Activated CD4-positive, alpha-beta memory T cell treated with anti-CD3 and anti-CD28 coated beads for 36 hours (primary cell): ENCODE measurements at places on chromosomes 13 and 19. TPM values are rescaled to one million over a fixed set of nuclear protein-coding genes. Genes with fewer than 3 reads are reported as not detected.

GRCh38 chr19:45578861-45579260 lies 5.7 kb downstream of the OPA3 start:
- DNase-seq = no peak

Gene PSPN
- total RNA-seq = 1.6 TPM

Gene RETN
- total RNA-seq = not detected

DNA sequence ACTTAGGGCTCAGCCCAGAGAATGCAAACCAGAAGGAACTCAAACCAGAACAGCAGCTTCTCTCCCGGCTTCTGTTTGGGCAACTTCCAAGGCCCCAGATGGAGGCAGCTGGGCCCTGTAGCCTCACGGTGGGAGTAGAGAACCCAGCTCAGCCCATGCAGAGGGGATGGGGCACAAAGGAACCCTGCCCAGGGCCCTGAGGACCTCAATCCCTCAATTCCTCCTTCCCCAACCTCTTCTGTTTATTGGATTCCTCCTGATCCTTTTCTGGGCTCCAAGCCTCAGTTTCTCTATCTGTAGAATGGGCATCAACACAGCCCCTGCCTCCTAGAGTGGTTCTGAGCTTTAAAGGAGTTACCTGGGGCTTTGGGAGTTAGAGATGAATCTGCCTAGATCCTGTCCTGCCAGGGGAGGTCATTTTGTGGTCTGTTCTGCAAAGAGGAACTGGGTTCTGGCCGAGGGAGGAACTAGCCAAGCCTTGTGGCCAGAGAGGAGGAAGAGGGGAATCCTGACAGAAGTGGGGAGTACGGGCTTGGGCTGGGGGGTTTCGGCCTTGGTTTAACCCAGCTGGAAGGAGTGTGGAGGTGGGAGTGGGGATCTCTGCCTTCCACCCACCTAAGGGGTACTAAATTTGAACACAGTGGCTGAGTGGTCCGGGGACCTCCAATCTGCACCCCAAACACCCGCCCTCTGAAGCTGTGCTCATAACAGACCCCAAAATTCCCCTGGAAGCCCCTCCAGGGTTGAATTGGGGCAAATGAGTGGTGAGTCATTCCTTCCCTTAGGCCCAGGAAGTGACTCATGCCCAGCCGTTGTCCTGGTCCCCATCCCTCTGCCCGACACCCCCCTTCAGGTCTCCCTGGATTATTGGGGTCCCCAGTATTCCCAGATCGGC lies 2.7 kb downstream of the ADGRE5 start:
- peak; percentile 81 for DNase-seq

Gene MISP3
- total RNA-seq = 2.5 TPM

Gene DCT
- not detected for total RNA-seq

Gene NMRK2
- total RNA-seq = not detected

- no peak for DNase-seq
These were observed 11.5 kb downstream of the KLC3 start for GRCh38 chr19:45352062-45352461.

DNA sequence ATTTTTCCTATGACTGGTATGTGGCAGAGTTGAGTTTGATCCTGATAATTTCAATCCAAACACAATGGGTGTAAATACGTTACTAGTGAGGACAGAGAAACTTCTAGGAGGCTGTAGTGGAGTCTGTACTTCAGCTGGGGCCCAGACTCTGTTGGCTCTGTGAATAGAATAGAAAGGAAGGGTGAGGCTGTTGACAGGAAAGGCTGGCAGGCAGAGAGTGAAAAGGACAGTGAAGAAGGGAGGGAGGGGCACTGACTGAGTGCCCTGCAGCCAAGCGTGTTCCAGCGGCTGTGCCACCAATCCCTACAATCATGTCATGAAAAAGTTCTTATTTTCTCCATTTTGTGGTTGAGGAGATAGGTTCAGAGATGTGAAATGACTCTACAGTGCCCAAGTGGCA lies 80.5 kb downstream of the MBNL2 start:
- no peak for DNase-seq

- no peak for DNase-seq
These were observed 54.8 kb downstream of the ABCC4 start for GRCh38 chr13:95246292-95247082.

DNA sequence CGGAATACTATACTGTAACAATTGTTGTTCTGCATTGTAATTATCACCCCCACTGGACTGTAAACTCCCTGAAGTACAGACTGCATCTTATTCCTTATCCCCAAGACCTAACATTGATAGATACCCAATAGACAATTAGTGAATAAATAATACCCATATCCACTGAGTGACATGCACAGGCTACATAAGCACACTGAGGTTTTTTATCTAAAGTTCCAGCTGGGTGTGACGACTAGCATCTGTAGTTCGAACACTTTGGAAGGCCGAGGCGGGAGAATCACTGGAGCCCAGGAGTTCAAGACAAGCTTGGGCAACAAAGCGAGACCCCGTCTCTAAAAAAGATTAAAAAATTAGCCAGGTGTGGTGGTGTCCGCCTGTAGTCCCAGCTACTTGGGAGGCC lies 2.5 kb downstream of the KPNA3 start:
- DNase-seq = no peak

Gene ZNF430
- 18.9 TPM for total RNA-seq

DNA sequence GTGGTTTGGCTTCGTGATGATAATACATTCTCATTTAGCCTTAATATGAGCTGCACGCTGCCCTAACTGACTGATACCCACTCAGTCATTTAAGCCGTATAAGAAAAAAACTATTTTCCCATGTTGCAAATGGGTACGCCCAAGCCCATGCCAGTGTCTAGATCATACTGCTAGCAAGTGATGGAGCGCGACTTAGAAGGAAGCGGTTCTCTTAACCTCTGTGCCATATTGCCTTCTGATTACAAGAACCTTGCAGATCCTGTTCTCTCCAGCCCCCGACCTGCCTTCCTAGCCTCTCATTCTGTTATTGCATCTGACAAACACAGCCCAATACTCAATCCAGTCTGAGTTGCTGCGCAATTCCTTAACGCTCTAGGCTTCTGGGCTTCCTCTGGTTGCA lies 603 bp downstream of the GPALPP1 start:
- DNase-seq = no peak

GRCh38 chr19:35349614-35350521 lies 2.2 kb downstream of the FFAR1 start:
- DNase-seq = peak; percentile 6

Gene GNA15
- total RNA-seq = 78.4 TPM

GRCh38 chr19:292281-292884 lies 1.2 kb upstream of the PLPP2 start:
- no peak for DNase-seq

DNA sequence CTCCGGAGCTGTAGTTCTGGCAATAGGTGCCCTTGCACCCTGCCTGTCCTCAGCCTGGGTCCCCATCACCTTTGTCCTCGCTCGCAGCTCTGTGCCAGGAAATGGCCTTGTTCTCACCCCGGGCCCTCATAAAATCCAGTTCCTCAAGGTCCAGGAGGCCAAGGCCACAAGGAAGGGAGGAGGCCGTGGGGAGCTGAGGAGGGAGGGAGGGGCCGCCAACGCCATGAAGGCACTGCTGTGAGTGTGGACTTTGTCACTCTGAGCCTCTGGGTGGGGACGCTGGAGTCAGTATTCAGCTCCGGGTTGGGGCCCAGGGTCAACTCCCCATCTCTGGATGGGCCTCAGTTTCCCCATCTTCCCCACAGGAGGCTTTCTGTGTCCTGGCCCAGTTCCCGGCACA lies 9.2 kb upstream of the GNA11 start:
- DNase-seq = no peak

DNA sequence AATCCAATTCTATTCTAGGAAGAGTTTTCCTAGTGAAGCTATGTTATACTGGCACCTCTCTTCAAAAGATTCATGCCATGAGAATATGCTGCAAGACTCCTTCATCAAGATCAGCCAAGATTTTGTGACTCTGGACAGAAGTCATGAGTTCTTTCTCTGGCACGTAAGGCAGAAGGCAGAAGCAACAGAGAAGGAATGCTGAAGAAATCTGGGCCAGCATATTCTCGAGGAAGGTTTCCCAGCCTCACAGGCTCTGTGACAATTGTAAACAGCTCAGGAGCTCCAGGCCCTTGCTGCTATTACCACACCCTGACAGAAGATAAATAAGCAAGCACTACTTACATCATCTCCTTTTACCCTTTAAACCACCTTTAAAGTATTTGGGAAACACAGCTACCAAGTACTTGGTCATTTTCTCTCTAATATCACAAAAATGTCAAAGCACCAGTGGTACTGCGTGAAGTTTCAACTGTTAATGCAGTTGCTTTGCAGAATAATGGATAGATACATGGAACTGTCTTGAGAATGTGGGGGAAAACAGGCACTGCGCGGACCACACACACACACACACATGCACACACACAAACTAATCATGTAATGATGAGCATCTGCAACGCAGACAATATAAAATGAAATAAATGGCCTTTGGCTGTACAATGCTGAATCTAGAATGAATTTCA lies 55.4 kb downstream of the INTS6 start:
- no peak for DNase-seq

Gene ZNF426
- 12.5 TPM for total RNA-seq

DNA sequence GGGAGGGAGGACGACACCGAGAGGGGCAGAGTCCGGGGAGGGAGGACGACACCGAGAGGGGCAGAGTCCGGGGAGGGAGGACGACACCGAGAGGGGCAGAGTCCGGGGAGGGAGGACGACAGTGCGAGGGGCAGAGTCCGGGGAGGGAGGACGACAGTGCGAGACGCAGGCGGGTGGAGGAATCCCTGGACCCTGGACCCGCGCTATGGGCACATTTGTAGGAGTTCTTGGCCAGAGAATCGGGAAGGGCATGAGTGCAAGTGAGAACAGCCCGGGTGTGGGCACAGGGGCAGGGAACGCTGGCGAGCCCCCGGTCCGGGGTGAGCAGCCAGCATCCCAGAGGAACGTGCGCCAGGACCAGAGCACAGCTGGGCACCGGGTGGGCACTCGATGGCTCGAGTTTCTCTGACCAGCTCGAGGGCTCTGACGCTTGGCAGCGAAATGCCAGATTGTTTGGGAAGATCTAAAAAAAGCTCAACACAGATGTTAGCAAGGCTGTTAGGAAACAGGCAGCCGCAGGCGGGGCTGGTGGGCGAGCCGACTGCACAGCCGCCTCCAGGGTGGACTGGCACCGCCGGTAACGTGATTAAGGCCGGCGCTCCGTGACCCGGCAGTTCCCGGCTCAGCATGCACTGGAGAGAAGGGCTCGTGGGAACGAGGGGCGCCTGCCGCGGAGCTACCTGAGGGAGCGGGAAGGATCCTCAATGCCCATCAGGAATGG lies 17.9 kb upstream of the C2CD4C start:
- DNase-seq = no peak

DNA sequence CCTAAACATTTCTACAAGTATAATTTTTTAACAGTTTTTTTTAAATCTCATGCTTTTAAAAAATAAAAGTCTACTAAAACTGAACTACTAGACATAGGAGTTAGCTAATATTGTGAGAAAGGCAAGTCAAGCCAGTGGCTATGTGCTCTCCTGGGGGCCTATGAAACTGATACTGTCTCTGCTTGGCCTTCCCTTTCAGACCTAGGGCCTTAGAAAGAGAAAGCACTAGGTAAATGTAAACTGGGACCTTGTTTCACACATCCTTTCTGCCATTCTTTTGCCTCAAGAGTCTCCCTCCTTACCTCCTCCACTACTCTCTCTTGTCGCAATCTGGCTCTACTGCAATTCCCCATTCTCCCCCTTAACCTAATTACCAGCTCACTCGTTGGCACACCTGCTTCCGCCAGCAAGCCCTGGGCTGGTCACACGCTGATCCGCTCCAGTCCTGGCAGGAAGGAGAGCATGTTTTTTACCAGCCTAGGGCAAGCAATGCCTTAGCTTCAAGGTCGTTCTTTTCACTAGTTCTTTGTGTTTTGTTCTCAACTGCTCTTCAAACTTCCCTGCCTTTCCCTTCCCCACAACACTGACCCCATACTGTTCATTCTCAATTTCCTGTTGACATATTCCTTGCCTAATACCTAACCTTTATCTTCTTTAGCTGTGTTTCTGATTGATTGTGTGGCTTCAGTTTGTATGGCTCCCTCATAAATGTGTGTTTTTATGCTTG lies 23.1 kb downstream of the TBC1D4 start:
- DNase-seq = no peak

Gene SKA3
- total RNA-seq = 34.0 TPM

Gene RNF225
- 0.21 TPM for total RNA-seq

GRCh38 chr13:41015920-41016319 lies 3.2 kb downstream of the ELF1 start:
- no peak for DNase-seq

GRCh38 chr19:39194832-39195542 lies 1.8 kb upstream of the NCCRP1 start:
- DNase-seq = no peak

Gene PCDH17
- total RNA-seq = not detected

Gene ZNF417
- total RNA-seq = 11.1 TPM

- no peak for DNase-seq
These were observed 18.5 kb downstream of the TMED1 start for GRCh38 chr19:10817291-10818038.

DNA sequence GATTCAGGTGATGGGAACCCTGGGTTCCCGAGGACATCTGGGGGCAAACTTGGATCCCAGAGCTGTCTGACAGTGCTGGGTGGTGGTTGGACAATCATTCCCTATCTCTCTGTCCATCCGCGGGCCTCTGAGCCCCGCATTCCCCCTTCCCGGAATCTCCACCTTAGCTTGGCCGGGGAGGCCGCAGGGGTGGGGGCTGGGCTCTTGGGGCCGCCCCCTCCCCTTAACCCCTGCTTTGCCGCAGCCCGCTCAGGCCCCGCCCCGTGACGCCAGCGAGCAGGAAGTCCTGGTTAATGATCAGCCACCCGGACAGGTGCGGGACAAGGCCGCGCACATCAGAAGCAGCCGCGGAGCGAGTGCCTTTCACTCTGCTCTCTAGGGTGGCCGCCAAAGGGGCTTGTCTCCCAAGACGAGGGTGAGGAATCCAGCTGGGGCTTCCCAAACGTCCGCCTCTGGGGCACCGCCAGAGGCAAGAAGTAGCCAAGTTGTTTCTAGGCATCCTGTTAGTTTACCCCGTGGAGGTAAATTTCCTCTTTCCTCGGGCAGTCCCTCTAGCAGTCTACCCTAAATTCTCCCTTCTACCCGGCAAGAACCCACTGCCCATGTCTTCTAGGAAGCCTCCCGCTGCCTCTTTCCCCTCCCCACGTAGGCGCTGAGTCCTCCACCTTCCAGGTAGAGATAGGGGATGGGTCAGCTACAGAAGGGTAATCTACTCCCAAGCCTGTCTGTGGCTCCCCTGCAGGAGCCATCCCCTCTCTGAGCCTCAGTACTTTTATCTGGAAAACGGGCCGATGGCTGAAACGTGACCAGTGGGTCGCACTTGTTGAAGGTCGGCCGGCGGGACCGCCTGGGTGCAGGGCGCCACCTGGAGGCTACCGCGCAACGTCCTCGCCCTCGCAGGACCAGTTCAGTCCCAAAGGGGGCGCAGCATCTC lies 3.0 kb downstream of the IRF2BP1 start:
- DNase-seq = peak; percentile 93

Gene FFAR3
- 1.1 TPM for total RNA-seq

DNA sequence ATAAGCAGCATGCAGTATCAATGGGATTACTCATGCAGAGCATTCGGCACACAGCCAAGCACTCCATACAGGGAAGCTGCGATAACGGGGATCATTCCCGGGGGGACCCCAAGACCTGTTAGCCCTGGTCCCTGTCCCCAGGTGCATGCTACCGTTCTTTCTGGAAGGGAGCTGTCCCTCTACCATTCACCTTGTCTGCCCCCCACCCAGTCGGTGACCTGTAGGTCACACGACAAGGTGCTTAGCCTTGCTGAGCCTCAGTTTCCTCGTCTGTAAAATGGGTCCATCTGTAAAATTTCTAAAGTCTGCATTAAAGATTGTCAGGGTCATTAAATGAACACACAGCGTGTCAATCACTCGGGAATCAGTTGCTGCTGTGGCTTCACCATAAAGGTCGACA lies 6.8 kb upstream of the ACP7 start:
- no peak for DNase-seq

- peak; percentile 27 for DNase-seq
These were observed 6.4 kb upstream of the PDE4C start for GRCh38 chr19:18232540-18233223.

Gene CBARP
- total RNA-seq = 2.1 TPM
